Smooth muscle cell of bladder (primary cell): ENCODE measurements at places on chromosomes 7 and 10. TPM values are rescaled to one million over a fixed set of nuclear protein-coding genes. Genes with fewer than 3 reads are reported as not detected.

The EMX2 gene
- not detected in 2 replicates for total RNA-seq

The GRM3 gene
- not detected in 2 replicates for total RNA-seq

The OGDHL gene
- total RNA-seq: 0.14 and 0.46 TPM in 2 replicates

The C10orf90 gene
- total RNA-seq: under 0.01 TPM in 2 replicates

The SLC29A3 gene
- total RNA-seq: 1.1 and 1.5 TPM in 2 replicates

The C10orf62 gene
- 0.14 TPM in 1 of 2 replicates, not detected in the other for total RNA-seq

The CREB5 gene
- 2.9 and 5.8 TPM in 2 replicates for total RNA-seq

The HHEX gene
- 2.9 and 5.3 TPM in 2 replicates for total RNA-seq

The MNX1 gene
- not detected in 2 replicates for total RNA-seq

The RET gene
- total RNA-seq: 0.28 and 0.55 TPM in 2 replicates

The MSS51 gene
- total RNA-seq: 0.85 and 1.2 TPM in 2 replicates

The SLC26A3 gene
- not detected in 2 replicates for total RNA-seq

The MMD2 gene
- not detected in 2 replicates for total RNA-seq

The EVX1 gene
- total RNA-seq: under 0.01 TPM in 1 of 2 replicates, not detected in the other

The H2BK1 gene
- total RNA-seq: not detected in 2 replicates

The ANKRD2 gene
- 0.71 and 1.2 TPM in 2 replicates for total RNA-seq

The MINDY4 gene
- total RNA-seq: 3.6 and 5.0 TPM in 2 replicates

The MYPN gene
- 0.09 and 0.14 TPM in 2 replicates for total RNA-seq

The PDSS1 gene
- 3.7 and 3.9 TPM in 2 replicates for total RNA-seq

The C1QL3 gene
- total RNA-seq: under 0.01 TPM in 2 replicates

The IFIT1B gene
- not detected in 2 replicates for total RNA-seq

The ODAD2 gene
- total RNA-seq: 1.2 and 3.1 TPM in 2 replicates

The CDNF gene
- 1.1 and 2.2 TPM in 2 replicates for total RNA-seq

The PRLHR gene
- not detected in 2 replicates for total RNA-seq

The VIPR2 gene
- total RNA-seq: 0.85 and 0.92 TPM in 2 replicates

The CABCOCO1 gene
- 0.83 and 1.6 TPM in 2 replicates for total RNA-seq

The SFMBT2 gene
- 5.1 and 5.5 TPM in 2 replicates for total RNA-seq

The UNC5B gene
- total RNA-seq: 22.0 and 24.2 TPM in 2 replicates

The SEPTIN7 gene
- total RNA-seq: 203 and 235 TPM in 2 replicates

The ZNF783 gene
- 9.1 and 12.5 TPM in 2 replicates for total RNA-seq

The TMEM229A gene
- total RNA-seq: not detected in 2 replicates

The OR2A2 gene
- not detected in 2 replicates for total RNA-seq

The PDCD4 gene
- 37.3 and 43.4 TPM in 2 replicates for total RNA-seq

The DPP6 gene
- total RNA-seq: not detected in 2 replicates

The EPHA1 gene
- 0.09 and 0.14 TPM in 2 replicates for total RNA-seq

The LRRC4 gene
- total RNA-seq: 0.28 and 0.46 TPM in 2 replicates

The ZDHHC16 gene
- total RNA-seq: 36.0 and 47.1 TPM in 2 replicates

The PDZD7 gene
- total RNA-seq: 0.28 and 1.1 TPM in 2 replicates

The ZCCHC24 gene
- total RNA-seq: 21.0 and 24.6 TPM in 2 replicates

The SAMD9L gene
- total RNA-seq: 6.8 and 7.3 TPM in 2 replicates

The TUBAL3 gene
- not detected in 2 replicates for total RNA-seq

The PIK3AP1 gene
- total RNA-seq: 0.14 and 0.74 TPM in 2 replicates

The ZRANB1 gene
- 23.3 and 26.1 TPM in 2 replicates for total RNA-seq
